ENCODE measurements at places on chromosomes 7 and 10.

DNA sequence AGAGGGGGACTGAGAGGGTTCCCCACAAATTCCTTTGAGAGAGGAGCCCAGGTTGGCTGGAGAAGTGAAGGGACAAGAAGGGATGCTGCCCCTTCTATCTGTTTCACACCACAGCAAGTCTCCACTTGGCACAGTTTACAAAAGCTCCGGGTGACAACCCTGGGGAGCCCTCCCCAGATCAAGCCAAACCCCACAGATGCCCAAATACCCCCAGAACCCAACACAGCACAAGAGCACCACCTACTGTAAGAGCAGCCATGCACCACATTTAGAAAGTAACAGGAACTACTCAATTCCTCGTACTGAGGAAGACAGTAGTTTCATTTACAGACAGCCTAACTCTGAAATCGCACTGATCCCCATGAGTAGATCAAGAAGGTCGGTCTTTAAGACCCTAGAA, 67.8 kb upstream of the ATP6V0A4 start:
- no peak for DNase-seq

DNA sequence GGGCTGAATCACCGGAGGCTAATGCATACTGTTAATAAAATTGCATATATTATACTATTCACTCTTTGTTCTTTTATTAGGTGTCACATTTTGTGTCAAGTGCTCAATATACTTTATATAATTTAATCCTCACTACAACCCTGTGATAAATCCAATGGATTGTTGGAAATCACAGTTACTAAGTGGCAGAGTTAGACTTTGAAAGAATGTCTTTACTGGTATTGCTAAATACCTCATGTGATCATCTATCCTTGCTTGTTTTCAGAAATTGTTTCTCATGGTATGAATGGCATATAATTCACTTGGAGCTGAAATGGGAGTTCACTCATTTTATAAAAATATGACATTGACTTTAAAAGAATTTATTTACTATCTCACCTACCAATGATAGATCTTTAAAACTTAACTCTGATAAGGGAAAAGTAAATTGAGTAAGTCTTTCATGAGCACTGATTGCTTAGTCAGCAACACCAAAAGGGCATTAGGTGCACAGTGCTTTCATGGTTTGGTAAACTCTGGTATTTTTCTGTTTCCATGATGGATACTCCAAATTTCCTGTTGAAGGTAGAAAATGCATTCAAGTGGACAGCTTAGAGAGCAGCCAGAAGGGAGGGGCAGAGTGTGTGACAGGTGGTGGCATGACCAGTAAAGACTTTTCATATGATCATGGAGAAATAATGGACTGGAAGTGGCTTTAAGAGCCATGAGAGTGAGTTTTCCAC, 22.6 kb downstream of the ENKUR start:
- DNase-seq, result no peak

DNA sequence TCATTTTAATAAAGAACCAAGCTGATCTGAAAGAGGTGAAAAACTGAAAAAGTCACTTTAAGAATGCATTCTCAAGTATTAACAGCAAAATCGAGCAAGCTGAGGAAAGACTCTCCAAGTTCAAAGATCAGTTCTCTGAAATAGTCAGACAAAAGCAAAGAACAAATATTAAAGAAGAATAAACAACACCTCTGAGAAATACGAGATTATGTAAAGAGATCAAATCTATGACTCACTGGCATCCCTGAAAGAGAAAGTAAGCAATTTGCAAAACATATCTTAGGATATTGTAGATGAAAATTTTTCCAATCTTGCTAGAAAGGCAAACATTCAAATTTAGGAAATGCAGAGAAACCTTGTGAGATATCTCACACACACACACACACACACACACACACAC, 138.4 kb upstream of the HGF start:
- DNase-seq, result no peak

GRCh38 chr10:97454330-97455036, 8.5 kb downstream of the ZDHHC16 start:
- no peak for DNase-seq
